ENCODE measurements at places on chromosomes 2 and 18.
A peak's percentile ranks its signal among the peaks of the same experiment; 100 is the strongest.

GRCh38 chr2:224359569-224359968 lies 42.3 kb downstream of the FAM124B start:
- DNase-seq: no peak

- DNase-seq: peak; percentile 84
Measured at GRCh38 chr18:3447895-3448837, 1.8 kb upstream of the TGIF1 start.

DNA sequence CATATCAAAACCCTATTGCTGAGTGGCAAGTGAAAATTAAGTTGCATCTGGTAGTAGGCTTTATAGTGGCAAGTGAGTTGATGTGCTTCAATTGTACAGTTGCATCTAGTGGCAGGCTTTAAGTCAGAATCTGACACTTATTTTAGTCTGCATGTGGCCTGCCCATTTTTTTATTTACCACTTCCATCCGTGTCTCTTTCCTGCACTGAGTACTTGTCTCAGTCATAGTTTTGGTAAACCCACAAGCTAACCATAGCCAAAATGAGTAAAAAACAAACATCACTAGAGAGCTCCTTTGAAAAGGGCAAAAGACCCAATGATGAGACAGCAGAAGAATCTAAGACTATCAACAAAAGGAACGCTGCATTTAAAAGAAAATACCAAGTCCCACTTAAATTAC lies 96.0 kb upstream of the CRACDL start:
- no peak for DNase-seq

DNA sequence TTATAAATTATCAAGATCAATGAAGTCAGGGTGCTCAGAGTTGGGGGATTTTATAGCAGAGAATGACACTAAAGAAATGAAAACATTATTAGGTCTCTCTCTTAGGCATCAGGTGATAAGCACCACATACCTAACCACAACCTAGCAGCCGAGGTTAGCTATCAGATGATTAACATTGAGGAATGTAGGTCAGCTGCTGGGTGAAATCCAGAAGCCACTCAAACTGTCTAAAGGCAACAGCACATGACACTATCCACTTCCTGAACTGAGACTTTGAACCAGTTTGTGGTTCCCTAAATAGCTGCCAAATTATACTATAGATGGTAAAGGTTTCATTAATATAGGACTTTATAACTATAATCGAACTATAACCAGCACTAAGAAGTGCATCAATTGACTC lies 4.7 kb downstream of the EPG5 start:
- no peak for DNase-seq

DNA sequence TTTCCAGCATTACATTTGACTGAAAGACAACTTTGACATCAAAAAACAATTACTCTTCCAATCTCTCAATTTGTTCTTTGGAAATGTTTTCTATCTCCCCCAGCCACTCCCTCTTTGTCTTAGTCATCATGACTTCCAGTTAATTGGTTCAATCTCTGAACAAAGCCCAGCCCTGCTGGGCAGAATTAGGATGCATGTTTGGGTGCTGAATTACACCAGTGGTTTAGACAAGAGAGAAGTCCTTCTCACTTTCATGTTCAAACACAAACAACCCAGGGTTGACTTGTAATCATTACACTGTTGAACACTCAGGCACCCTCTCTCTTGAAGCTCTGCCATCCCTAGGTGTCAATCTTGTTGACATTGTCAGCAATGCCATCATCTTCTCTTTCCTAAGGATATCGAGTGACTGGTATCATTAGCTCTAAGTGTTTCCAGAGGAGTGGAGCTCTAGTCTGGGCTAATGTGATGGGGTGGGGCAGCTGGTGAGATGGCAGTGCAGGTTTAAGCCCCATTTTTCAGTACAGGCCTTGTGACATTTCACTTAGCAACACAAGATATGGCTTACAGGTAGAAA lies 90.8 kb upstream of the MEIS1 start:
- no peak for DNase-seq

- DNase-seq: no peak
Measured at GRCh38 chr2:216936954-216937357, 77.1 kb upstream of the TNP1 start.

DNA sequence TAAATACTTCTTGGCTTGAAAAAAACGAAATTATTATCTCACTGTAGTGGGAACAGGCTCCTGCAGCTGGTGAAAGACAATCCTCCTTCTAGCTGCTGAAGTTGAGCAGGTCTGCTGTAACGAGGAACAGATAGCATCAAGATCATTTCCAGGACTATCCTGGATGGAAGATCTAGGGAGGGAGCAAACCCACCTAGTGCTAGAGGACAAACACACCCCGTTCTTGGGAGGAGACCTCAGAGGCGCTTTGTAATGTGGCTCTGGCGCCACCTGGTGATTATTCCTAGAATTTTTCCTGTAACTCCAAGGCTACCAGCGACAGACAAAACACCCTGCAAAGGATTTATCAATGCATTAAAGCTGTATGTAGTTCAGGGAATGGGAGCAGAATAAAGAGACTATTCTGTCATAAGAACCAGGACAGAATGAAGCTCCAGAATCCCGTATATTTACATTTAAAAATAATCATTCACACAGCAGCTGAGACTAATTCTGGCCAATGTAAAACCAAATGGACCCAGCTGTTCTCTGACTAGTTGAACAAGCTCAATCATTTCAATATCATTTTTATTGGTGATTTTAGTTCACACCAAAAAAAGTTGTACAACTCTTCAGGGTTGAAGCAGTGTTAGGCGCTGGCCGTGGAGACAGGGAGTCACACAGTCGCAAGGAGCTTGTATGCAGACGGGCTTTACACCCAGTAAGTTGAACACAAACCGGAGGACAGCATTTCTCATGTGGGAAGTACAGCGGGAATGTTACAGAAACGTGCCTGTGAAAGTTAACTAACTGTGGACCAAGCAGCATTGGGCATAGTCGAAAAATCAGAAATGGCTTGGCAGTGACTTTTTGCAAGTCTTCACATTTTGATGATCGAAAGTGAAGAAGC lies 290.3 kb downstream of the TRIB2 start:
- DNase-seq: peak; percentile 48

DNA sequence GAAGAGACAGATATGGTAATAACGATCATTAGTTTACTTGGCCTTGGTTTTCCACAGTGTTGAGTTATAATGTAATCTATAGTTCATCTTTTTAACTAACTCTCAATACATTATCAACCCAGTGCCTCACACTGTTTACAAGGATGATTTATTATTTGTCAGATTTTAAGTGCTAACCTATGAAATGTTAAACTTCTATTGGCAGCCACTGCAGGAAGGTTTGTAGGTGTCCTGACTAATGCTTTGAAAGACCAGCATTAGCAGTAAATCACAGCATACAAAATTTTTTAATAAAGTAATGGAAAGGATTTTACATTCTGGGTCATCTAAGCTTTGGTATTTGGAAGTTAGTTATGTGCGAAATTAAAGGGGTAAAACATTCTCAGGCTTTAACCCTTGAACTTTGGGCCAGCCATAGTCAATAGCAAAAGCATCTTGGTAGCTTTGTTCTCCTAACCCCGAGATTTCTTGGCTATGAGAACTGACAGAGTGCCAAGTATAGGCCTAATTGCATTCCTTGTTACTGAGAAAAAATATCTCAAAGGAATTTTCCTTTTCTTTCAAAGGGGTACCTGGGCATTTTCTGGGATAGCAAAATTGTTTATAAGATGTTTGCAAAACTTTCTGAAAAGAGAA lies 30.6 kb downstream of the SPATS2L start:
- DNase-seq: no peak

- no peak for DNase-seq
Measured at GRCh38 chr2:209505410-209505809, 81.6 kb downstream of the MAP2 start.

DNA sequence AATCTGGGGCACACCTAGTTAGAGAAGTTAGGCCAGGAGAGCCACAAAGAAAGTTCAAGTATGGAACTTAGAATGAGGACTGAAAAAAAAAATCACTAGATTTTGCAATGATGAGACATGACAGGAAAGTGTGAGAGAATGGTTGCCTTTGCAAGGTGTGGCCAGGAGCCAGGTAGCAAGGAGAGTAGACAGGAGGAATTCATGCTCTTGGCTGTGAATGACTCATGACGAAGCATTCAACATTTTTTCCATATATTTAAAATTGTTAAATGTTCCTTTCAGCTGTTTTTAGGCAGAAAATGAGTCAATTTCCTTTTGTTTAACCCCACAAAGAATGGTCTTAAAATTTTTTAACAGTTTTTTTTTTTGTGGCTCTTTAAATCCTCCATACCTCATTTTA lies 636.9 kb downstream of the PLCL1 start:
- DNase-seq: no peak

- no peak for DNase-seq
Measured at GRCh38 chr2:2502201-2502549, 171.1 kb upstream of the MYT1L start.

DNA sequence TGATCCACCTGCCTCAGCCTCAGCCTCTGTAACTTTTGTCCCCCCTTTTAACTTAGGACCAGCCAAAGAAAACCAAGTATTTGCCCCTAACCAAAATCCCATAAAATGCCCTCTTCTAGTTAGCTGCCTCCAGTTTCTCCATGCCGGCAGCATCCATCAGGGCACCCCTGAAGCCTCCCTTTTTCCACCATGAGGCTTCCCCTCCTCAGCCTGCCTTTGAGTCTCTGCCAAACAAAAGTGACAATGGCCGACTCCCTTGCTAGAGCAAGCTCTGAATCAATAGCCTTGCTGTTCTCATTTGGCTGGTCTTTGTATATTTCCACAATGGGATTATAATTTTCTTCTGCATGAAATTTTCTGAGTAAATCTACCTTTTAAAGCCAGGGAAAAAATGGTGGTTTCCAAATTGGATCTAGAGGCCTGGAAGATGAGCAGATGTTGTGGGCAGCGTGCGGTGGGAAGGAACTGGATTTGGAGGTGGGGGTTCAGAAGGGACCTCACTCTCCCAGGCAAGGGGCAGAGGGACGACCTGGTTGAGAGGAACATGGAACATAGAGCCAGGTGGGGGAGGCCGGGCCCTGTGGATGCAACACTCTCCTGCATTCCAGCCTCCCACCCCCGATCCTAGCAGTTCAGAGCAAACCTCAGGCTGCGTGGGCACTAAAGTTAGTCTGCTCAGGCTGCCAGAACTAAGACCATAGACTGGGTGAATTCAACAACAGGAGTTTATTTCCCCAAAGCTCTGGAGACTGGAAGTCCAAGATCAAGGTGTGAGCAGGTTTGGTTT lies 80.6 kb downstream of the HS6ST1 start:
- DNase-seq: no peak

DNA sequence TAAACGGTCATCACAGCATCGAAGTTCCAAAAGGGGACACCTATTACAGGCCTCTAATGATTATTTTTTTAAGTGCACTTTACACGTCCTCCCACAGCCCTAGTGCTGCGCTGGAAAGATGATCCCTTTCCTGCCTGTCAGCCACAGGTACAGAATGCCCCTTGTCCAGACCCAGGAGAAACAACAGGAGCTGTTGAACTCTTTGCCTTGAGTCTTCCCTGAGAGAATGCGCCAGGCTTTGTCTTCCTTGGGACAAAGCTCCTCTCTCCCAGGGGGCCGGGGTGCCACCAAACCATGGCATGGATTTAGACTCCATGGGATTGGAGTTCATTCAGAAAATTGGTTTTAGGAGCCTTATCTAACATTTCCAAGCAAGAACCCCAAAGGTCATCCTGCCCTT lies 319.0 kb upstream of the SOX11 start:
- DNase-seq: no peak

DNA sequence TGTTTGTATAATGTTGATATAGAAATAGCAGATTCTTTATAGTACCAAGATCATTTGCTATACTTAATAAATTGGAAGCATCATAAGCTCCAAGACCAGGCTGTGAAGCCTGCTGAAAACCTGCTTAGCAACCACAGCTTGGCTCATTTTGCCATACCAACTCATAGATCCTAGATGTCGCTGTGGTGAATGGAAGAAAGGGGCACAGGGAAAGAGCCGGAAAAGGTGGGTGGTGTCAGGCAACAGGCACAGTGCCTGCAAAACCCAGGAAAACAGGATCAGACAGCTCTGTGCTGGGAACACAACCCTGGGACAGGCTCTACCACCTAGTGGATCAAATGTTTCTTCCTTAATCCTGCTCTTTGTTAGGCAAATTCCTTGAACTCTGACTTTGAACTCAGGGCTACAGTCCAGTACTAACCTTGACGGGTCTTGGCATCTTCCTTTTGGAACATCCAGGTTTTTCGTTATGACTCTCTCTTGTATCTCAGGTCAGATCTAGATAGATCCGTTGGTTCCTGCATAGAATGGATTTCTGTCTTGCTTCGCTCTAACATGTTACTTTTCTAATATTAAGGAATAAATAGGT lies 31.6 kb downstream of the TWSG1 start:
- no peak for DNase-seq

- no peak for DNase-seq
Measured at GRCh38 chr2:12293874-12294273, 422.9 kb upstream of the TRIB2 start.

DNA sequence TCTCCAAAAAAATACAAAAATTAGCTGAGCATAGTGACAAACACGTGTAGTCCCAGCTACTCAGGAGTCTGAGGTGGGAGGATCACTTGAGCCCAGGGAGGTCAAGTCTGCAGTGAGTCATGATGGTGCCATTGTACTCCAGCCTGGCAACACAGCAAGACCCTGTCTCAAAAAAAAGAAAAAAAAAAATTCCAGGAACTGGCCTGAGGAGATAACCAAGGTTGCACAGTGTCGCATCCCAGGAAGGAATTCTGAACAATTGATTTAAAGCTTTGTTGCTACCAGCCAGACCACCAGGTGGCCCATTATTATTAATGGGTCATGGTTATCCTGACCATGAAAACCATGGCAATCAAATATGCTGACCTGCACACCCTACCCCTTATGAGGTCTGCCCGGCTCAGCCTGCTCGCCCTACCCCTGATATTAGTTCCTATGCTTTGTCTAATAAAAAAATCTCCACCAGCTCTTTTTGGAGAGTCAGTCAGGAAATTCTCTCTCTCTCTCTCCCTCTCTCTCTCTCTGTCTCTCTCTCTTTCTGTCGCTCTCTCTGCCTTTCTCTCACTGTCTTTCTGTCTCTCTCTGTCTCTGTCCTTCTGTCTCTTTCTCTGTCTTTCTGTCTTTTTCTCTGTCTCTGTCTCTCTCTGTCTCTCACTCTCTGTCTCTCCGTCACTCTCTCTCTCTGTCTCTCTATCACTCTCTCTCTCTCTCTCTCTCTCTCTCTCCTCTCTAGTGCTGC lies 73.7 kb downstream of the NCAPH start:
- DNase-seq: no peak

DNA sequence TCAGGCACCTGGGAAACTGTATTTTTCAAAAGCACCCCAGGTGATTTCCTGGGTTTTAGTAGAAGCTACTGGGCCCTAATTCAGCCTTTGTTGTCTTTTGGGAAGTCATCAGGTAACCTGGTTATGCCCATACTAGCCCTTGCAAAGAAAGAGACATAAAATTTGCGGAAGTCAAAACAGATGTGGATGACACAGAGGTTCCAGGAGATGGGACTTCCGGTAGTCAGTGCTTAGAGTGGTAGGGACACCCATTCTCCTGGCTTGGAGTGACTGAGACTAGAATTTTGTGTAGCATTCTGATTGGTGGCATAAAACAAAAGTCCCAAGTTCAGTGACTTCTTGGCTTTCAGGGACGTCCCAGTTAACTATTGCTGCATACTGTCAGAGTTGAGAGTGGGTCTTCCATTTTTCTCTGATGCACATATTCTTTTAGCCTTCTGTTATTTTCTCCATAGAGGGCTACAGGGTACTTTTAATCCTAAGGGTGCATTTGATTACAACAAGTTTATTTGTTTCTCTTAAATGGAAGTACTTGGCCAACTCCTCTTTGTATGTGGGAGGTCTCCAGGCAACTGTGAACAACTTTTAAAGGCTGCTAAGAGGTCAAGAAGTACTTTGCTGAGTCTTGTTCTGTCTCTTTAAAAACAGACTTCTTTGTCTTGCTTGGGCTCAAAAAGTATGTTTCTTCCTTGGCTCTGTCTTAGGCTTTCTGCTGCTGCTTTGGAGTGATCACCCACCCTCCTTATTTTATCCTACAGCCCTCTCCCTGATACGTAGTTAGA lies 8.8 kb downstream of the NAB1 start:
- DNase-seq: no peak
